ENCODE measurements at places on chromosomes 3 and 15. TPM values are rescaled to one million over a fixed set of nuclear protein-coding genes. Genes with fewer than 3 reads are reported as not detected.

DNA sequence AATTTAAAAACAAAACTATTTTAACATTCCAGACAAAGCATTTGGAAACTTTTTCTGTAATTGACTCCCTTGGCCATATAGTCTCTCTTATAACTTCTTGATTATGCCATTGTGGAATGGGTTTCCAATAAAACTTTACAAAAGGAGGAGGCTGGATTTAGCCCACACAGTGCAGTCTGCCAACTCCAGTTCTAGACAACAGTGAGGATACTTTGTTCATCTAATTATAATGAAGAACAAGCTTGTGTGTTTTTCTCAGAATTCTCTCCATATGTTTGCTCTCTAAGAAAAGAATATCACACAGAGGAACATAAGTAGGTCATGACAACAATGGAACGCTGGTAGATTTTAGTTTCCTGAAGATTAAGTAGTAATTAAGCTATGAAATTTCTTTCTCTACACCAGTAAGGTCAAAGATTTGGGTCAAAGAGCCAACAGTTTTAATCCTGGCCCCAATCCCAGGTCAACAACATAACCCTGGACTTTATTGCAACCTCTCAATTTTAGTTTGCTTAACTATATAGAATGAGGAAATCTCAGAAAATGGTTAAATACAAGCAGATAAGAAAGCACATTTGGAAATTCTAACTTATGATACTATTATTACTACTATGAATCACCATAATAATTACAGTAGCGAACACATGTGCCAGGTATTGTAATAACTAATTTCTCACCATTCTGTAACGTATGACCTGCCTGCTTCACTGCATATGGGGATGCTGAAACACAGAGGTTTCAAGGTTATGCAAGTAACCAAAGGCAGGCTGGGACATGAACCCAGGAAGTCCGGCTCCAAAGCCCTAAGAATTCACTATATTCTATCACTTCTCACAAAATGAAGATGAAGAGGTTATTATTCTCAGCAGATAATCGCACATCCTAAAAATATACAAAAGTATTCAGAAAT is 65.7 kb downstream of the TJP1 start:
- DNase-seq: no peak
- no peak overlapping the region for H3K27ac ChIP-seq
- no peak overlapping the region for H3K4me3 ChIP-seq
- H3K4me1 ChIP-seq: no peaks in the 10 kb centered on the region
- peaks cover 7% of the 10 kb centered on the region for H3K36me3 ChIP-seq

- H3K27me3 ChIP-seq: no peaks in the 10 kb centered on the region
- no peaks in the 10 kb centered on the region for H3K36me3 ChIP-seq
- no peak overlapping the region for H3K4me3 ChIP-seq
- H3K27ac ChIP-seq: no peak overlapping the region
- no peak for DNase-seq
- H3K4me1 ChIP-seq: no peaks in the 10 kb centered on the region
Observed at GRCh38 chr3:6644070-6644929, 216.6 kb upstream of the GRM7 start.

- H3K4me3 ChIP-seq: no peak overlapping the region
- H3K4me1 ChIP-seq: no peaks in the 10 kb centered on the region
- H3K27ac ChIP-seq: no peak overlapping the region
- H3K36me3 ChIP-seq: no peaks in the 10 kb centered on the region
- no peak for DNase-seq
Observed at GRCh38 chr3:67349551-67350174, 304.7 kb downstream of the SUCLG2 start.

TMC3 gene
- total RNA-seq: not detected

- H3K4me3 ChIP-seq: no peak overlapping the region
- no peak overlapping the region for H3K27ac ChIP-seq
- no peaks in the 10 kb centered on the region for H3K4me1 ChIP-seq
- H3K27me3 ChIP-seq: no peaks in the 10 kb centered on the region
- DNase-seq: no peak
- no peaks in the 10 kb centered on the region for H3K36me3 ChIP-seq
Observed at GRCh38 chr3:171177056-171177455, 150.5 kb upstream of the SLC2A2 start.

GRCh38 chr3:56683122-56683817 is at the start of gene TASOR:
Gene TASOR (minus strand): TSS chr3:56683265. CDS start chr3:56683006, 259 bp downstream.
- peak within 1 kb of the TSS; percentile 63 for H3K4me3 ChIP-seq
- H3K27me3 ChIP-seq: no peaks in the 10 kb centered on the region
- DNase-seq: no peak

DNA sequence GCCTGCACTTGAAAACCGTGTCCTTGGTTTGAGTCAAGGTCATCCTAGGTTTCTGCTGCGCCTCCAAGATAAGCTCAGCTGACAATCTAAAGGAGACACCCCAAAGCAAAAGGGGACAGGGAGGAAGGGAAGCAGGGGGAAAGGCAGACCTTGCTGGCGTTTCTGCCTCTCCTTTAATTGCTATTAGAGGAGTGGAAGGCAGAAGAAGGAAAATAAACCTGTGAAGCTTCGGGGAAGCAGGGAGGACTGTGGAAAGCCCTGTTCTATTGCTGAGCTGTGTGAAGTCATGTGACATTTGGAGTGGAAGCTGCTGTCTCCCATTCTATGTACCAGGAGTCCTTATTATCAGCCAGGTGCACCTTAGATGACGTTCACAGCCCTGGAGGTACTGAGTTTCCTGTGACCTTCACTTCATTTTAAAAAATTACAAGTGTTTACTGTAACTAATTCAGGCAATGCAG is 21.5 kb upstream of the CHD2 start:
- H3K36me3 ChIP-seq: peaks cover 2% of the 10 kb centered on the region
- no peak overlapping the region for H3K27ac ChIP-seq
- no peak overlapping the region for H3K4me3 ChIP-seq
- DNase-seq: no peak
- peaks cover 12% of the 10 kb centered on the region for H3K4me1 ChIP-seq

DNA sequence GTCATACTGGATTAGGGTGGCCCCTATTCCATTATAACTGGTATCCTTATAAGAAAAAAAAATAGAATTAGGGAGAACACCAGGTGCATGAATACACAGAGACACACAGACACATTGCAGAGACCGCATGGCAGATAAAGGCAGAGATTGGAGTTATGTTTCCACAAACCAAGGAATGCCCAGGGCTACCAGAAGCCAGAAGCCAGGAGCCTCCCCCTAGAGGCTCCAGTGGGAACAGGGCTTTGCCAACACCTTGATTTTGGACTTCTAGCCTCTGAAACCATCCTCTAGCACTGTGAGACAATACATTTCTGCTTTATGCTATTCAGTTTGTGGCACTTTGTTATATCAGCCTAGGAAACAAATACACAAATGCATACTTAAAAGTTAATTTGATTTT is 10.4 kb downstream of the GOLM2 start:
- H3K4me3 ChIP-seq: no peak overlapping the region
- no peaks in the 10 kb centered on the region for H3K36me3 ChIP-seq
- no peak overlapping the region for H3K27ac ChIP-seq
- H3K4me1 ChIP-seq: peaks cover 30% of the 10 kb centered on the region
- DNase-seq: peak; percentile 26

- no peak for DNase-seq
- H3K36me3 ChIP-seq: no peaks in the 10 kb centered on the region
- no peaks in the 10 kb centered on the region for H3K4me1 ChIP-seq
- no peak overlapping the region for H3K27ac ChIP-seq
- H3K4me3 ChIP-seq: no peak overlapping the region
- no peaks in the 10 kb centered on the region for H3K27me3 ChIP-seq
Observed at GRCh38 chr15:80804970-80805495, 25.9 kb downstream of the CEMIP start.

SMCO1 gene
- total RNA-seq: not detected

DNA sequence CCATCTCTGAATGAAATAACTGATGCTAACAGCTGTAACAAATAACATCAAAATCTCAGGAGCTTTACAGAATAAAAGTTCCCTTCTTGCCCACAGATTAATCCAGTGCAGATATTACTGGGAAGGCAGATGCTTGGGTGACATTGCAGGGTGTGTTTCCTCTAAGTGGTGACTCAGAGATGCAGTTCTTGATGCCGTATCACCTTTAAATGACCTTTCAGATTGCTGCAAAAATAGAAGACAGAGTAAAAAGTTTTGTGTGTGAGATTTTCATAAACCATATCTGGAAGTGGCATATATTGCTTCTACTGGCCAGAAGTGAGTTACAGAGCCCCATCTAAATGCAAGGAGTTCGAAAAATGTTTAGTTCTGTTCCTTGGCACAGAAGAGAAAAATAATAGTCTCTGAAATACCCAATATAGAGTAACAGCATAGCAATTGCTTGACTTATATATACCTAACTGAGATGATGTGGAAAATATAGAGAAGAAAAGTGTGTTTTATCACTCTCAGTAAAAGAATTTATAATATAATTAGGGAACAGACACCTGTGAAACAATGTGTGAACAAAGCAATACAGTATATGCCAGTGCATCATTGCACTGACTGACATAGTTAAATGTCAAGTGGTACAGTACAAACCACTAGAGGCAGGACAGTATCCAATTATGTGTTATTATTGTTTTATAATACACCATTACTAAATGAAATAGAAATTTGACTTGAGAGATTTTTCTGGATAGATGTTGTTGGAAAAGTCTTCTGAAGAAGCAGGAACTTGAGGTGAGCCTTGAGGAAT is 430.7 kb upstream of the CBLB start:
- H3K27me3 ChIP-seq: no peaks in the 10 kb centered on the region
- no peak overlapping the region for H3K4me3 ChIP-seq
- no peaks in the 10 kb centered on the region for H3K36me3 ChIP-seq
- peaks cover 7% of the 10 kb centered on the region for H3K4me1 ChIP-seq
- no peak overlapping the region for H3K27ac ChIP-seq

GRCh38 chr3:141955175-141955574 is 78.7 kb downstream of the ATP1B3 start:
- H3K36me3 ChIP-seq: 0 out of 2 replicates have a peak, but pooled peaks cover 2% of the 10 kb centered on the region
- no peak for DNase-seq
- no peak overlapping the region for H3K4me3 ChIP-seq
- peaks cover 10% of the 10 kb centered on the region for H3K4me1 ChIP-seq
- no peak overlapping the region for H3K27ac ChIP-seq
- H3K27me3 ChIP-seq: no peaks in the 10 kb centered on the region

DNA sequence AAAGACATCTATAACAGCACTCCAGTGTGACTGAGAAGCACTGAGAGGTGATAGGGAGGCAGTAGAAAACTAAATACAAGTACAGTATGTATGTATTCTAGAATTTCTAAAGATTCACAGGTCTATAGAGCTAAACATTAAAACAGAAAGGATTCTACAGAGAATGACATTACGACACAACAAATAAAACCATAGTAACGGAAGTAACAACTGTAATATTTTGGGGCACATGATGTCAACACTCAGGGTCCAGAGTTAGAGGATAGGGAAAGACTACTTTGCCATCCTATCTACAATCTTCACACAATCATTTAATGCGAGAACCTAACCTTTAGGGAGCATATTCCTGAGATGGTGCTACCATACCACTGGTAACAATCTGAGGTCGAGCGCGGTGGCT is 13.6 kb downstream of the UBXN7 start:
- no peaks in the 10 kb centered on the region for H3K27me3 ChIP-seq
- H3K36me3 ChIP-seq: no peaks in the 10 kb centered on the region
- no peak overlapping the region for H3K4me3 ChIP-seq
- DNase-seq: no peak
- no peaks in the 10 kb centered on the region for H3K4me1 ChIP-seq

DNA sequence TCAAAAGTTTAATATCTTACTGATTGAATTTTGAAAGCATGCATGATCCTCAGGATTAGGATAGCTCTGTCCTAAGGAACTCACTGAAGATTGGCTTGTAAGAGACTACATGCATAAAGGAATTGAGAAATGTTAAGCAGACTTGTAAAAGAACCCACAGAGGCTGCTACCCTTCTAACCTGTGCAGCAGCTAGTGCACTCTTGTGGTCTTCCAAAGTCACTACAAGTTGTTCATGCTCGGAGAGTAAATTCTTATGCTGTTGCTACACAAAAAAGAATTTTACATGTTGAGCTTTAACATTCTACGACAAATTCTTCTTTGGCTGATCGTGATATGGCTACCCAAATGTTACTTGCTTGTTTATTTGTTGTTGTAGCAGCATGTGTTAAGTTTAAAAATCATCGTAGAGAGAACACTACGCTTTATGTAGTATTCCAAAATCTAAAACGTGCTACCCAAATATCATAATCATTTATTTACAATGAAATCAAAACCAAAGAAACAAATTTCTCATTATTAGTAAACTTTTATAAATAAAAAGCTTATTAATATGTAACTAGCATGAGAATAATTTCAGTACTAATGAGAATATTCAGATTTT is 55.0 kb downstream of the GOLIM4 start:
- H3K4me3 ChIP-seq: no peak overlapping the region
- no peaks in the 10 kb centered on the region for H3K27me3 ChIP-seq
- H3K36me3 ChIP-seq: no peaks in the 10 kb centered on the region

- no peaks in the 10 kb centered on the region for H3K27me3 ChIP-seq
- no peaks in the 10 kb centered on the region for H3K36me3 ChIP-seq
- no peak for DNase-seq
- no peak overlapping the region for H3K4me3 ChIP-seq
- H3K4me1 ChIP-seq: no peaks in the 10 kb centered on the region
Observed at GRCh38 chr3:3586336-3586735, 212.9 kb upstream of the LRRN1 start.
